Frontal cortex (tissue), 4 donors: ENCODE measurements at places on chromosomes 4 and X.

GRCh38 chr4:100894339-100894870 is 376.6 kb upstream of the EMCN start:
- no peak for DNase-seq

- DNase-seq: no peak
These were observed 51.1 kb upstream of the RBMX start for GRCh38 chrX:136931661-136932060.

- no peak for DNase-seq
These were observed 112.9 kb downstream of the MBNL3 start for GRCh38 chrX:132375941-132376340.

DNA sequence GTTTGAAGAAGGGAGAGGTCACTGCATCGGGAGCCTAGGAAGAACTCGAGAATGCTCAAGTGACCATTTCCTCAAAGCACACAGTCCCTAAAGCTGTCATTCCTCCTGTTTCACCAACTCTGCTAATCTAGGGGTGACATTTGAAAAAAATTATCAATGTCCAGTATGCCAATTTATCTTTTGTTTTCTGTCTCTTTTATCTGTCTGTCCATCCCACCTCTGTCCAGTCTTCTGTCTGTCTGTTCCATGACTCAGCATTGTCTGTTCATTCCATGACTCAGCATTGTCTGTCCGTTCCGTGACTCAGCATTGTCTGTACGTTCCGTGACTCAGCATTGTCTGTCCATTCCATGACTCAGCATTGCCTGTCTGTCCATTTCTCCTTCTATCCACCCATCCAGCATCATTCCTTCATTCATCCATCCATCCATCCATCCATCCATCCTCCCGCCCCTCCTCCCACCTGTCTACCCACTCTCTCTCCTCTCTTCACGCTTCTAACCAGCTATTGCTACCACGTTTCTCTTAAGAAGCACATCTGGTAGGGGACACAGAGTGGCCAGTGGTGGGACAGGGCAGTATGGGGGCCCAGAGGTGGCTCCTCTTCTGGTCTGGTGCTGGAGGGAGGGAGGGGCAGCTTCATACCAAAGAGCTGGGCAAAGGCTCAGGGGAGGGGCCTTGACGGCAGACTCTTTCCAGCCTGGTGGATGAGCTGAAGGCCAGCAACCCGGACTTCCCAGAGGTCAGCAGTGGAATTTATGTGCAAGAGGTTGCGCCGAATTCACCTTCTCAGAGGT is 34.1 kb downstream of the HTRA3 start:
- DNase-seq: no peak

DNA sequence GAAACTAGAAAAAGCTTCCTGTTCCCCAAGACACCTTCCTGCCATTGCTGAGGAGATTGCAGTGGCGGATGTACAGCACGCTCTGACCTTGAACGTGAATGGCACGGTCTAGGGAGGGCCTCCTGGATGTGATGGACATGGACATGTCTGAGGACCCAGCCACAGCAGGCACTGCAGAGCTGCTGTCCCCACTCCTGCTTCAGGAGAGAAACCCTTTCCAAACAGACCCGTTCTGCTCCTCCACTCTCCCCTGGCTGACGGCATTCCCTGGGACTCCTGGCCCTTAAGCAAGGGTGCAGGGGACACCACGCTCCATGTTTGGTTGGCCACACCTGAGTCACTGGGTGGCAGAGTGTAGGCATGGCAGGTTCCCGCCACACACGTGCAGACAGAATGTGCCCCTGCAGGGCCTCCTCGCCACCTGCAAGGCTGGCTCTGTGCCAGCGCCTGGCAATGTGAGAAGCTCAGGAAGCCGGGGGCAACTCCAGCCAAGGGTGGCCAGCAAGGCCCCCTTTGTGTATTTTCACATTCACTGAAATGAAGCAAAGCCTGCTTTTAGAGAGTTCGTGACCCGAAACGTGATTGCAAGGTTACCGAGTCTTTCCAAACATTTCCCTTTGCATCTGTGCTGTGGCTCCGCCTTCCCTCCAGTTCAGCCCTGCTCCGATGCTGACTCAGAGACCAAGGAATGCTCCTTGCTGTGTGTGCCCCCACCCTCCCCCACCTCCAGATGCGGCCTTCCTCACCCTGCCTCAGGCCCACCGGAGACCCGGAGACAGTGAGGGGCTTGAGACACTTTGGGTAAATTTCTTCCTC is 46.1 kb downstream of the HTRA3 start:
- no peak for DNase-seq

- no peak for DNase-seq
These were observed 60.2 kb upstream of the MAOA start for GRCh38 chrX:43595931-43596330.

DNA sequence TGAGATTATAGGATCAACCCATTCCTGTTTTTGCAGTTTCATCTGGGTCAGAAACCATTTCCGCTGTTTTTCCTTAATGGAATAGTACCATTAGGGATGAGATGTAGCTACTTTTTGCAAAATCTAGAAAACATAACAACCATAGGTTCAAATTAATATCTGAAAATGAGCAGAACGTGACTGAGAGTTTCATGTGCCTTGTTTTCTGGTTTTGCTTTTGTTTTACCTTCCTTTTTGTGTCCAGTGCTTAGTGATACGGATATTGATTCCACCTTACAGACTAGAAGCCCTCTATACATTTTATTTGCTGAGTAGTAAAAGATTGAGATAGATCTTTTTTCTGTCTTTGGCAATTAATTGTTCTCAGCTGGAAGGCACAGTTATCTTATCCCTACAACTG is 46.5 kb downstream of the SNX25 start:
- DNase-seq: no peak

GRCh38 chrX:40310447-40310846 is 212.7 kb upstream of the BCOR start:
- DNase-seq: no peak

DNA sequence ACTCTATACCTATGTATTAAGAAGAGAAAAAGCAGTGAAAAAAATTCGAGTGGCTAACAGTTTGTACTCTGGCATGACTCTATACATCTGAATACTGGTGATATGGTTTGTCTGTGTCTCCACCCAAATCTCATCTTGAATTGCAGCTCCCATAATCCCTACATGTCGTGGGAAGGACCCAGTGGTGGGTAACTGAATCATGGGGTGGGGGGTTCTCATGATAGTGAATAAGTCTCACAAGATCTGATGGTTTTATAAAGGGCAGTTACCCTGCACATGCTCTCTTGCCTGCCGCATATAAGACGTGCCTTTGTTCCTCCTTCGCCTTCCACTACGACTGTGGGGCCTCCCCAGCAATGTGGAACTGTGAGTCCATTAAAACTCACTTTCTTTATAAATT is 70.4 kb downstream of the LRBA start:
- DNase-seq: no peak

DNA sequence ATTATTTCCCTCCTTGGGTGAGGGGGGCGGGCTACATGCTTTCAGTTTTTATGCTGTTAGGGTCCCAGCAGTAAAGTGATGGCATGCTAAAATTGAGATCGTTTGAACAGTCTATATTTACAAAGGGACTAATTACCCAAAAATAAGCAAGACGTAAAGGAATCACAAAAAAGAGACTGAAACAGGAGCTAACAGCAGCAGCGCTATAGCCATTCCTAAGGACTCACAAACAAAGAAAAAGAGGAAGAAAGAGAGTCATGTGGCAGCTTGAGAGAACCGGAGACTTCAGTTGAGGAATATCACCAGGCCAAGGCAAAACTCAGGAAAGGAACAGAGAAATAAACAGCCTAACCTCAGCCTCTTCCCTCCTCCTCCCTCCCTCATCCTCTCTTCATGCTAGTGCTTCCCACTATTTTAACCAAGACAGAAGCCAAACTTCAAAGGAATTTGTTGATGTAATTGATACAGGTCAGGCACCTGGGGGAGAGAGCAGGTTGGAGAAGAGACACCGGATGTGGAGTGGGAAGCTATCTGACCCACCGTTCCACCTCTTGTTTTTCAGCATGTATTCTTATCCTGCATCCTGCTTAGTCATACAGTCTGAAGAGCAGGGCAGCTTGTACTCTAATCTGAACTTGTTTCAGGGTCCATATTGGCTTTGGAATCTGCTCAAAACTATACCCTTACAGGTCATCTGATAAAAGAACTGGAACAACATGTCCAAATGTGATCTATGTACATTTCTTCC is 383.7 kb downstream of the NAF1 start:
- DNase-seq: no peak

- no peak for DNase-seq
These were observed 26.3 kb downstream of the TBC1D14 start for GRCh38 chr4:6935965-6936364.

DNA sequence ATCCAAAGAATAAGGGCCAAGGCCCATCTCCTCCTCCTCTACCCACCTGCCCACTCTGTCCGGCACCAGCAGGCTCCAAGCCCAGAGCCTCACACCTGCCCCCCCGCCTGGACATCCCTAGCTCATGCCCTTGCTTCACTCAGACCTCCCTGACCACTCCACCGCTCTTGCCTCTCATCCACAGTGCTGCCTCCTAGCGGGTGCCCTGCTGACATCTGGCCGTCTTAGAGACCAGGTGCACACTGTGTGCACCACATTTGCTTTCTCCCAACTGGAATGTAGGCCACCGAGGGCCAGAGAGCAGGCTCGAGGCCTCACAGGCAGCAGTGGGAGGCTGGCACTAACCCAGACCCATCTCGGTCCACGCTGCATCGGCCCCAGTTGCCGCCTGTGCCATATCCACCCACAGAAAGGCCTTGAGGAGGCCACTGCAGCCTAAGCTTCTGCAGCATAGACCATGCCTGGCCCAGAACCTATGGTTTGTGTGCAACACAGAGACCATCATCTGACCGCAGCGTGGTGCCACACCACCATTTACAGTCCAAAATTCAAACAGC is 13.5 kb downstream of the LETM1 start:
- no peak for DNase-seq

DNA sequence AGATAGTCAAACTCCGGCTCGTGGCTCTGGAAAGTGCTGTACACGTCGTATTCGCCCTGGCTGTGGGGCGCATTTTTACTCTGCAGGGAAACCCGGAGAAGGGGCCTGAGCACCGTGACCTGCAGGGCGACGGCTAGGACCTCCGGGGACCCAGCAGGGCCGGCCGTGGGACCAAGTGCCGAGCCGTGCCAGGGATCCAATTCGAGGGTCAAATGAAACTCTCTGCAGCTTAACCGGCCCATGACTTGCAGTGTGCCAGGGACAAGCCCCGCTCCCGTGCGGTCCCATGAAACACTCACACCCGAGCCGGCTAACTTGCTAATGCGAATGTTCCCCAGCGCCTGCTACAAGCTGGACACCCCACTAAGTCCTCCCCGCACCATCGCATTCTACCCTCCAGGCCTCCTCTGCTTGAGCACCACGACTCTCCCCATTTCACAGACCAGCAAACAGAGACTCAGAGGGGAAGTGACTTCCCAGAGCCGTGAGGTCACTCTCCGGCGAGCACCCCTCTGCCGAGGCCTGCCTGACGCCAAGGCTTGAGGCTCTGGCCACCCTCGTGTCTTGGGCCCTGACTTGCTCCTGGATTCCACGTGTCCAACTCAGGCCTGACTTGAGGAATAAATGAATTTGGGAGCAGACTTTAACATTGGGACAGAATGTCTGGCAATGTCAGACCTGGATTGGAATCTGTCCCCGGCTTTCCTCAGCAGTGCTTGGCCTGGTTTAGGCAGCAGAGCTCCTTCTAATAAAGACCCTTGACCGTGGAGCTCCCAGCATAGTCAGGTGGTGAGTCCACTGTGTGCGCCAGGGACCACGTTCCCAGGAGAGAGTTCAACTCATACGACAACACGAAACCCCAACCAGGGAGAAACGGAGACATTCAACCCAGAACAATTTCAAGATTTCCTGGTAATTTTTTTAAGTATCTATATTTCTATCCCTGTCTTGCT is 93.6 kb downstream of the PPP2R2C start:
- no peak for DNase-seq

- peak; percentile 84 for DNase-seq
These were observed 21.8 kb upstream of the JAKMIP1 start for GRCh38 chr4:6221851-6222760.

GRCh38 chr4:86181585-86181984 is 178.3 kb downstream of the MAPK10 start:
- DNase-seq: no peak
